ENCODE measurements at places on chromosomes 2 and 18.

GRCh38 chr18:57976230-57976773 is 67.7 kb upstream of the NEDD4L start:
- no peak for DNase-seq

DNA sequence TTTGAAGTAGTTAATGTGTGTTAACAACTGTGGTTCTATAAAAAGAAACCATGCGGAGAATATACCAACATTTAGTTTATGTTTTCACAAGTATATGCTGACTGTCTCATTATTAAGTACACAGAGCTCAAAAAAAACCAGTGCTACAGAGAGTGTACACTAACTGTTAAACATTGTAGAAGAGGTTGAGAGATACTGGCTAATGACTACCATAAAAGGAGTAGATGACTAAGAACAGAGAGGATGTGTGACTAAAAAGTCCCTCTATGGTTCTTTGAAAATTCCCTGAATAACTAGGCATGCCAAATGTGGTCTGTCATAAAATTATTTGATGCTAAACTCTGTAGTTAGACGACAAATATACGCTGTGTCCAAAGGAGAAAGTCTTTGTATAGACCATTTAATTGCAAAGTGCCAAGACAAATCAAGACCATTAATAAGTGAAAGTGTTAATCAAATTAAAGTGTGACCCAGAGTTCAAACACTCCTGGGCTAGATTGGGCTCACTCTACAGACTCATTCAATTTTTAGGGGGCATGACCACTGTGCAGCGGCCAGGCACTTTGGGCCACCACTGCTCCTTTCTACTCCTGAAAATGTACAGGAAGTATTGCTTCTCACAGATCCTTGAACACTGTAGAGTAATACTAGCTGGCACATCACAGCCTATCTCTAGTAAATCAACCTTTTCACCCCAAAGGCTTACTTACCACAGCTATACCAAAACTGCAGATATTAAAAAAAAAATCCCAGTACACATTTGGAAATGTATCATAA is 45.1 kb upstream of the SERTAD2 start:
- DNase-seq, result no peak

- no peak for DNase-seq
These were observed 135.7 kb downstream of the NUP35 start for GRCh38 chr2:183259921-183260320.

DNA sequence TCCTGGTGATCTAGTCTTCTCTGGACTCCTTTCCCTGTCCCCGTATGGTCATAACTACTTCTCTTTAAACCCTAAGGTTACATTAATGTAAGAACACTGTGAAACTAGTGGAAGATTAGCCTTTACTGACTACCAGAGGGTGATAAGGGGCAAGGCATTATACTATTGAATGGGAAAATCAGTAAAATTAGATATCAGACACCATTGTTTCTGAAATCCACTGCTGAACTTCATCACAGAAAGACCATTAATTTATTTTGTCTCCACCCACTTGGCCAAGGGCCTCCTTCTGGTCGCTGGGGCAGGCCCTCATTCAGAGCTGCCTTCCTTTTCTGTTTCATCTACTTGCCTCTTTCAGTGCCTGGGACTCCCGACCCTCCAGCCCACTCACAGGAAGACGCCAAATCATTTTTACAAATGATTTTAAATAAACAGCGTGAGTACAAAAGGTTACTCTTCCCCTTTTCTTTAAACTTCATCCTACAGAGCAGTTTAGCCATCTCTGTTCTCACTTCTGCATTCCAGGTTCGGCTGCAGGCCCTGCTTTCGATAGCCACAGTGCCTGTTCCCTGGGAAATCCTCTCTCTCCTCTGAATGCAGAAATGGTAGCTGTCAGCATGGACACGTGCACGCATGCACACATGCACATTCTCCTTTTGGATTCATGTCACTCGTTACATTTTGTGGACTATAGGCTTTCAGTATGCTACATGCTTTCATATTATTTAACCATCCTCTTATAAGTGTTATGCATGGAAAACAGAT is 70.3 kb upstream of the DOCK10 start:
- no peak for DNase-seq
